ENCODE measurements at places on chromosomes 6 and 20.
A peak's percentile ranks its signal among the peaks of the same experiment; 100 is the strongest.

- peak; percentile 32 for DNase-seq
These were observed 24.6 kb downstream of the TRAM2 start for GRCh38 chr6:52552278-52552643.

DNA sequence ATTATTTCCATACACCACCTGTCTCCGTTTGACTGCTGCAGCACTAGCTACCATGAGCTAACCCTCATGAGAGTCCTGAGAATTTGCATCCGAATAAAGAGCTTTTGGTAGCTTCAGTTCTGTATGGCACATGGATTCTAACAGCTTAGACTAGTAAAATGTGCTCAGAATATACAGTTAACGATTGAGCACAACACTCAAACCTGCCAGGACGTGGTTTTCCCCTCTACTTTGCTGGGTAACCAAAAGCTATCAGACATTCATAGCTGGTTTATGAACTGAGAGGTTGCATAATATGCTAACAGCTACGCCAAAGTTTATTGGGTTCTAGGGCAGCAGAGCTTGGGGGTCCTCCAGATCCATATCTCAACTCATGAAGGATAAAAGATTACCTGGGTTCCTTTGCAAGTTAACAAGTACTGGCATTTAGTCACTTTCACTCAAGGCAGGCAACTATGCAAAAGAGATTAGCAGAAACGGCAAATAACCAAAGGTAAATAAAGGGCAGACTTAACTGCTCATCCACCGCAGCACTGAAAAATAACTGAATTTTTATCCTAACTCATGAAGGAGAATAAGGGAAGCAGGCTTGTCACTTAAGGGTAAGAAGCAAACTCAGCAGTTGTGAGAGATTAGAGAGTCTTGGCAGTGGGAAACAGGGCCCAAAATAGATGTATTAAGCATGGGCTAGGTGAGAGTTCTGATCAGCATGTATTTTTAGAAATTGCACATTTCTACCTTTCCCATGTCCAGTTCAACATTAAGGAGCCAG is 29.4 kb downstream of the NUDT3 start:
- DNase-seq = no peak

DNA sequence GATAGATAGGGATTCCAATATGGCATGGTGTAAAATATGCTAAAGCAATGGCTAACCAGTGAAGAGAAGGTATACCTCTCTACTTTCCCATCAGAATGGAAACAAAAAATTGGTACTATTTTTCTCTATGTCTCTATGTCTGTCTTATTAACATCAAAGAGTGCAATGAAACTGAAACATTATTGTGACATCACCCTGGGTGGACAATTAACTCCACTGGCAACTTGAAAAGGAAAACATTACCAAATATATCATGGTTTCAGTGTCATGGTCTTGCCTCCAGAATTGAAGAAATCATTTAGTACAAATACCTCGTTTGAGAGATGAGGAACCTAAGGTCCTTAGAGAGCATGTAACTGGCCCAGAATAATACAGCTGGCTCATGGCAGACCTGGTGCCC is 1132.5 kb upstream of the MAP3K7 start:
- no peak for DNase-seq

DNA sequence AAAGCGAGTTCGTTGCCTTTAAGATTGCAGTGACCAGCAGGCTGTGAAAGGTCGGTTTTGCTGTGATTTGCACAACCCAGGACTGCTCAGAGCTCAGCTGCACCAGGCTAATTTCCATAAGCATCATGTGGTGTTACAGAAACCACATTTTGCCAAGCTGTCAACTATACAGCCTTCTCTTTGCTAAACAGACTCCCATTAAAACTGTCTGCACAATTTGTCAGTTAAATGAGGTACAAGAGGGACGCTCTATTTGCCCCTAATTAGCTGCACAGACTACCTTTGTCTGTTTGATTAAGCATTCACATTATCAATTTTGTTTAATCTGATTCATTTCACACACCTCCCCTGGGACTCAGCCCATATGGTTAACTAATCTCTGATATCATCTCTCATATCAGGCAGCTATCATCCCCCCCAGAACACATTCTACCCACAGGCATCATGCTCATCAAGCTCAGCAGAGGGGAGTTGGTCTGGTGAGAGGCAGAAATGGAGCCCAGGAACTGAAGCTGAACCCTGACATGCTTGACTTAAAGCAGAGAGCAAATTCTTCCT is 62.1 kb downstream of the OLIG3 start:
- no peak for DNase-seq

GRCh38 chr6:44194326-44194725 is 22.4 kb upstream of the MYMX start:
- no peak for DNase-seq

- DNase-seq = no peak
These were observed 2.6 kb upstream of the C20orf144 start for GRCh38 chr20:33659341-33660034.

DNA sequence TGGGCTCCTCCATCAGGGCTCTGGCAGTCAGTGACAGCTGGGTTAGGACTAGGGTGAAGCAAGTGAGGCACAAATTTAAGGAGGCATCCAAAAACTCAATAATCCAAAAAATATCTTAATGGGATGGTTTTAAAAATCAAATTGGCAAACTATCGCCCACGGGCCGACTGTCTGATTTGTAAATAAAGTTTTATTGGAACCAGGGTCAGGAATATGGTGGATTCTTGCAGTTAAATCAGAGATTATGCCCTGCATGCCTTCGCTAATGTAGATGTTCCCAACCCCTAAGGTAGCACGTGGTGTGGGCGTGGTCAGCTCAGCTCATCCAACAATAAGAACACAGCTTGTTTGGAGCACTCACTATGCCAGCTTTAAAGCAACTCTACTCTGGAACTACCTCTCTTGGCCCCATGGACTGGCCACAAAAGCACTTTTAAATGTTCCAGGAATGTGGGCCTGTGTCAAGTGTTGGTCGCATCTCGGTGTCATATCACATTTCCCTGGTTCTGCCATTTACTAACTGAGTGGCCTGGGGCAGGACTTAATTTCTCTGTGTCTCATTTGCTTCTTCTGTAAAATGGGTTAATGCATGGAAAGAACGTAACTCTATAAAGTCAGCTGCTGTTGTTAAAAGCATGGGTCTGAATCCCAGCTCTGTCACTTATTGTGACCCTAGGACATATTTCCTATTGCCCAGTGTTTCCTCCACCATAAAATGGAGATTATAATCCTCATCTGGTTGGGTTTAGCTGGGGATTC is 7.0 kb downstream of the TP53RK start:
- no peak for DNase-seq

DNA sequence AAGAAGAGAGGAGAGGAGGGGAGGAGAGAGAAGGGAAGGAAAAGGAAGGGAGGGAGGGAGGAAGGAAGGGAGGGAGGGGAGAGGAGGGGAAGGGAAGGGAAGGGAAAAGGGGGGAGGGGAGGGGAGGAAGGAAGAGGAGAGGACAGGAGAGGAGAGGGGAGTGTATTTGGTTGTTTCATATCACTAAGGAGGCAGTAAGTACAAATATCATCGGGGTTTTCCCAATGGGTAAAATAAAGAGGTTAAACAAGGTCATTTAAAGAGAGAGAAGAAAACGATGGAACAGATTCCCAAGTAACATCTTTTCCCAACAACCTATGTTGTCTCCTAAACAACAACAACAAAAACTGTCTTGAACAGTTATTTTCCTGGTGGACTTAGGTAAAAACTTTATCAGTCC is 43.6 kb downstream of the MBOAT1 start:
- DNase-seq = no peak

DNA sequence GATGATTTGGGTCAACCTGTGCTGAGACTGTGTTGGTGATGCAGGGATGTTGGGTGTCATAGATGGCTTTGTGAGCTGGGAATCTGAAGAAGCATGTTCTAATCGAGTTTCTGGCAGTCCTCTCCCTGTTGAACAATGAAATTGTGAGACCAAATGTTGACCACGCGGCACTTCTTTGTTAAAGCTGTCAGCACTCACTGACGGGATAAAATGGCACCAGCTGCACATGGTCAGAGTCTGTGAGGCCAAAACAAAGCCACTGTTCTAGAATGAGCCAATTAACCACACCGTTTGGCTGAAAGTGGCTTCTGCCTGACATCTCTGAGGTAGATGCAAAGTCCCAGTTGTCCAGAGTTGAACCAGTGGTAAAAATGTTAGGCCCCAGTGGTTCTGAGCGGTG is 562.2 kb downstream of the KIF16B start:
- no peak for DNase-seq

GRCh38 chr6:47231151-47231550 is 78.6 kb downstream of the TNFRSF21 start:
- no peak for DNase-seq

GRCh38 chr6:160102956-160103824 is 18.4 kb upstream of the SLC22A1 start:
- no peak for DNase-seq

DNA sequence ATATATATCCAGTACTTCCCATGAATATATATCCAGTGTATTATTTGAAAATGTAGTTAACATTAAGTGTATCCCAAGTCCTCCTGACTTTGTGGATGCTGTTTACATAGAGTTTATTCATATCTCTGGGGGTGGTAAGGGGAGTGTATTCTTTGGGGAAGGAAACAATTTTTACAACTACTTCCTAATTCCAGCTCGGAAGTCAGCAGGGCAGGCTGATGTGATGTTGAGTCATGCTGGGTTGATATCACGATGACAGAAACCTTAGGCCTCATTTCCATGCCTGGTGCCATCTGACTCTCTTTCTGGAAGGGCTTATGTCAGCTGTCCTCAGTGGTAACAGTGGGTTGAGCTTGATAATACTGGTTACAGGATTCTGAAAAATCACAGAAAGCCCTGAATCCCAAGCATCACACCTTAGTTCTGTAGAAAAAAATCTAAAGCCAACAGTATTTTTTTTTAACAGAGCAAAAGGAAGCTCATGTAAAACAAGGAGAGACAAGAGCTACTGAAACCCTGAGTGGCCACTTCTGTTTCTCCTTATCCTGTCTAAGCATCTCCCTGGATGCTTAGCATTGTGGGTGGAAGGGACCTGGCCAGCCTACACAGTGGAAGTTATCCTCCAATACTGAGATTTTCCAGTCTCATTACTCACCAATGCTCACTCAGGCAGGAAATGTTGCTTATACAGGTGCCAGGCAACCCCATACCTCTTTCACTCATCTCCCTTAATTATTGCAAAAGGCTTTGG is 75.2 kb upstream of the IYD start:
- no peak for DNase-seq

DNA sequence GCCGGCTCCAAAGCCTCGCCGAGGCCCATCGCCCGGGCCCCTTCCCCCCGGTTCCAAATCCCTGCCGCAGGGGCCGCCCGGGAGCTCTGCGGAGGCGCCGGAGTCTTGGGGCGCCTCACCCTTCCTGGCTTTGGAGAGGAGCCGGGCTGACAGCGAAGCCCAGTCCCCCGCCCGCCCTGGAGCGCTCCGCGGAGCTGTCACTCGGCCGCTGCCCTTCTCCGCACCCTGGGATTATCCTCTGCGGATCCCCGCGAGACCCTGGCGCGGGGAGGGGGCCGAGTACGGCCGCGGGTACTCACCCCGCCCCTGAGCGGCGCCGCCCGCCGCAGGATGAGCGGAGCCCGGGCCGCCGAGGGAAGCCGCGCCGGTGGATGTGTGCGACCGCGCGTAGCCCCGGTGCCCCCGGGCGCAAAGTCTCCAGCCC is 343 bp downstream of the SNAP91 start:
- DNase-seq = no peak

- DNase-seq = no peak
These were observed 19.5 kb downstream of the OR2B2 start for GRCh38 chr6:27892649-27893058.

Data from Peyer's patch (tissue), 4 donors.